ENCODE measurements at places on chromosomes 13 and 19.

GRCh38 chr19:31804668-31805067 is 455.4 kb upstream of the TSHZ3 start:
- DNase-seq: no peak

- no peak for DNase-seq
These were observed 178.0 kb upstream of the MIR17HG start for GRCh38 chr13:91169321-91170050.

GRCh38 chr19:4570916-4571304 is 11.4 kb upstream of the SEMA6B start:
- DNase-seq: no peak

DNA sequence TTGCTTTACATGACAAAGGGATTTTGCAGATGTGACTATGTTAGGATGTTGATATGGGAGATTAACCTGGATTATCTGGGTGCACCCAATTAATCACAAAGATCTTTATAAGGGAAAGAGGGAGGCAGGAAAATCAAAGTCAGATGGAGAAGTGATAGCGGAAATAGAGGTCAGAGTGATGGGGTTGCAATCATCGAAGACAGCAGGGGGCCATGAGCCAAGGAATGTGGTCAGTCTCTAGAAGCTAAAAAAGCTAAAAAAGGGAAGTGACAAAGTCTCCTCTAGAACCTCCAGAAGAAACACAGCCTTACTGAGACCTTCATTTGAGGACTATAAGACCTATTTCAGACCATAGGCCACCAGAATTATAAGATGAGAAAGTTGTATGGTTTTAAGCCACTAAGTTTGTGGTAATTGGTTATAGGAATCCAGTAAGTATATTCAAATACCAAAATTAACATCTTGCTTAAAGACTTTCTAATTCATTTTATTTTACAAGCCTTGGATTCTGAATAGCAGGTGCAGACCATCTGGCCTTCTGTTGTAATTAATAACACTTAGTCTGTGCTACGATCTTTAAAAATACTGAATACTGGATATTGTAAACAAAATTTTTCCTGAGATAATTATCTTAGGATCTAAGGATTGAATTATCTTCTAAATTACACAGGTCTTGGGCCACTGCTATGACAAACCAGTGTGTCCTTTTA is 493.4 kb upstream of the PCDH20 start:
- no peak for DNase-seq

DNA sequence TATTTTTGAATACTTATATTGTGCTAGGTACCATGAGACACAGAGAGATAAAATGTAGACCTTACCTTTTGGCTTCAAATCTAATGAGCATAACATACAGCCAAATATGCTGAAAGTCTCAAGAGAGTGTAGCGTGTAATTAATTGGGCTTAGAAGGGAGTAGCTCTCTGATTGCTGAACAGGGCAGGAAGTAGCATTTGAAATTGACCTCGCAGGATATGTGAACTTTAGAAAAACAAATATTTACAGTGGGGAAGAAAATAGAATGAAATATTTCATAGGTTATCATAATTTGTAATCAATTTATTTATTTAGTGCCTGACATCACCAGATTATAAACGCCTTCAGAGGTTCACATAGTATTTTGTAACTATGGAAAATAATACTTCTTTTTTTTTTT is 327.1 kb downstream of the RFC3 start:
- DNase-seq: no peak

DNA sequence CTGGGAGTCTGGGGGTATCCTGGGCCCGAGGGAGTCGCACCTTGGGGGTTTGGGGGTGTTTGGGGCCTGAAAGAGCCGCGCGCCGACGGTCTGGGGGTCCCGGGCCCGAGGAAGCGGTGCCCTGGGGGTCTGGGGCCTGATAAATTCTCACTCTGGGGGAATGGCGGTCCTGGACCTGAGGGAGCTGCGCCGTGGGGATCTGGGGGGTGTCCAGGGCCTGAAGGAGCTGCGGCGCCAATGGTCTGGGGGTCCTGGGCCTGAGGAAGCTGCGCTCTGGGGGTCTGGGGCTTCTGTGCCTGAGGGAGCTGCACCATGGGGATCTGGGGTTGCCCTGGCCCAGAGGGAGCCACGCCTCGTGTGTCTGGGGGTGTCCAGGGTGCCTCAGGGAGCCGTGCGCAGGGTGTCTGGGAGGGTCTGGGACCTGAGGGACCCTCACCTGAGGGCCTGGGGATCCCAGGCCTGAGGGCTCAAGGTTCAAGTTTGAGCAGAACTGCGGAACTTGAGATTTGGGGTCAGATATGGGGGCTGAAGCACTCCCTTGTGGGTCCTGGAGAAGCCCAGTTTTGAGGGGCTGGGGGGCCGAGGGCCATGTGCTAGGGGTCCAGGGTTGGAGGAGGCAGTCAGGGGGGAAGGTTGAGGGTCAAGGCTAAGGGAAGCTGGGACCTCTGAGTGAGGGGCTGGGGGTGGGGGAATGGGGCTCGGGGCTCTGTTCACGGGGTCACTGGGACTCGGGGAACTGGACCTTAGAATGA is 1.1 kb downstream of the HDGFL2 start:
- no peak for DNase-seq

DNA sequence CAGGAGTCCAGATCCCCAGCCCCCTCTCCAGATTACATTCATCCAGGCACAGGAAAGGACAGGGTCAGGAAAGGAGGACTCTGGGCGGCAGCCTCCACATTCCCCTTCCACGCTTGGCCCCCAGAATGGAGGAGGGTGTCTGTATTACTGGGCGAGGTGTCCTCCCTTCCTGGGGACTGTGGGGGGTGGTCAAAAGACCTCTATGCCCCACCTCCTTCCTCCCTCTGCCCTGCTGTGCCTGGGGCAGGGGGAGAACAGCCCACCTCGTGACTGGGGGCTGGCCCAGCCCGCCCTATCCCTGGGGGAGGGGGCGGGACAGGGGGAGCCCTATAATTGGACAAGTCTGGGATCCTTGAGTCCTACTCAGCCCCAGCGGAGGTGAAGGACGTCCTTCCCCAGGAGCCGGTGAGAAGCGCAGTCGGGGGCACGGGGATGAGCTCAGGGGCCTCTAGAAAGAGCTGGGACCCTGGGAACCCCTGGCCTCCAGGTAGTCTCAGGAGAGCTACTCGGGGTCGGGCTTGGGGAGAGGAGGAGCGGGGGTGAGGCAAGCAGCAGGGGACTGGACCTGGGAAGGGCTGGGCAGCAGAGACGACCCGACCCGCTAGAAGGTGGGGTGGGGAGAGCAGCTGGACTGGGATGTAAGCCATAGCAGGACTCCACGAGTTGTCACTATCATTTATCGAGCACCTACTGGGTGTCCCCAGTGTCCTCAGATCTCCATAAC is at the start of gene APOE:
APOE (plus strand) TSS at position 360 of the 724 bp plus-strand sequence. CDS start 829 bp downstream, outside the sequence.
- no peak for DNase-seq

- no peak for DNase-seq
These were observed 20.4 kb downstream of the RBM26 start for GRCh38 chr13:79385694-79386093.

GRCh38 chr13:27379694-27380641 is 44.5 kb upstream of the GTF3A start:
- no peak for DNase-seq

GRCh38 chr13:50910485-50910805 is 854 bp downstream of the RNASEH2B start:
- DNase-seq: no peak

GRCh38 chr19:53962887-53963431 is at the start of gene CACNG8:
Gene CACNG8 (plus strand): TSS chr19:53962937.
- no peak for DNase-seq

DNA sequence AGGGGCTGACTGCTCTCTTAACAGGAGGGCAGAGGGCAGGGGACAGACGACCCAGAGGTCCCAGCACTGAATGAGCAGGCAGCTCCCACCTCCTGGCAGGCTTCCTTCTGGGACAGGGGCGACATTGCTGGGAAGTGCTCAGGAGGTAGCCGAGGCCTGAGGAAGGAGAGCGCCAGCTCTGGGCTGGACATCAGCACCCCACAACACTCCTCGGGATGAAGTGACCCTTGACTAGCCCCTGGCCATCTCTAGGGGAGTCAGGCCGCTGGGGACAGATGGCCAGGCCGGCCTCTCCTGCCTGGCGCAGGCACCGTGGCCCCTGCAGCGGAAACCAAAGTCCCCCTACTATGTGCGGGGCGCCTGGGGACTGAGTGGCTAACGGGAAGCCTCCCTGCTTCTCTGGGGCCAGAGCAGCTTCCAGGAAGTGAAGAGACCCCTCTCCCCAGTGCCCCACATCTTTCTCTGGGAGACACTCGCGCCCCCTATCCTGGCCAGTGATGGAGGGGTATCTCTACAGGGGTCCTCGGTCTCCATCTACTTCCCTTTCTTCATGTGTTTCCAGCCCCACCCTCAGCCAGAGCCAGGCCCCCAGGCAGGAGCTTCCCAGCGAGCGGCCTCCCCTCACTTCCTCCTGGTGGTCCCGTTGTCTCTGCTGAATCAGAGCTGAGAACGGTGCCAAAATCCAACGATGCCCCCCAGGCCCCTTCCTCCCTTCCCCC is 10.1 kb downstream of the PRR36 start:
- no peak for DNase-seq

GRCh38 chr19:48450863-48451262 is 4.5 kb upstream of the KCNJ14 start:
- DNase-seq: no peak

DNA sequence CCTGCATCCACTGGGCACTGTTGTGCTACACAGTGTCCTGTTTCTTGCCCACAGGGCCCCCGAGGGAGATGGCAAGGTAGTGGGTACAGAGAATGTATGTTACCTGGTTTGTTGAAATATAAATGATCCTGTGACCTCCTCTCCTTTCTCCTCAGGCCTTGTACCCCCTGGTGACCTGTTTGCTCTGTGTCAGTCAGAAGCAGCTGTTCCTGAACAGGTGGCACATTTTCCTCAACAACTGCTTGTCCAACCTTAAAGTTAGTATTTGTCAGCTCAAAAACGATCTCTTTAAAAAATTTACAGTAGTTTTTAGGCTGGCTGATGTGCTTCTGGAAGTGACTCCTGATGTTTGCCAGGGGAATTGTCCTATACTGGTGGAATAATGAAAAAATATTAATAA is 105.1 kb downstream of the FRY start:
- no peak for DNase-seq

DNA sequence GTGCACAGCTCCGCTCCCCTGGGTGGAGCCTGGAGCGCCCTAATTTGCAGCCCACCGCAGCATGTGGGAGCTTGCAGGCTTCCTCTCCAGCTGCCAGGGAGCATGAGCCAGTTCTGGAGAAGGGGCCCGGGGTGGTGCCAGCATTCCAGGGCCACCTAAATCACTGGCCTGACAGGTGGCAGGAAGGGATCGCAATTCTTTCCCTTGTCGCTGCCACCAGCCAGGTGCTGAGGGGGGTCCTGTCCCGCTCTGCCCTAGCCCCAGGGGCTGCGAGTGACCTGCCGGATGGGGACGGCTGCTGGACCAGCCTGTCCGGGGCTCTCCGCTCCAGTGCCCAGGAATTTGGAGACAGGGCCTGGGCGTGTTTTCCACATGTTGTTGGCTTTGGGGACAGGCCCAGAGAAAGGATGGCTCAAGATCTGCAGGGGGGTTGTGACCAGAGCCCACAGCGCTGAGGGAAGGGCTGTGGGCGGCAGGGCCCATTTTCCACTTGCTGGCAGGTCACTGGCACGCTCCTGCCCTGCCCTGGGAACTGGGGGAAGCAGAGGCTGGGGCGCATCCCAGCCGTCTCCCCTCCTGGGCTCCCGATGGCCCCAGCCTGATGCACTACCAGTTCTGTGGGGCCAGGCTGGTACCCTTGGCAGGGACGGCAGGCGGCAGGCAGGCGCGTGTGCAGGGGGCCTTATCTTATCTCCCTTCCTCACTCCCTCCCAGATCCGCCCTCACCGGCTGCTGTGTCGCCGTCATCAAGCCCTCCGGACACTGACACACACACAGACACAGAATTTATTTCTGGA is 9.5 kb downstream of the NDUFA11 start:
- no peak for DNase-seq

DNA sequence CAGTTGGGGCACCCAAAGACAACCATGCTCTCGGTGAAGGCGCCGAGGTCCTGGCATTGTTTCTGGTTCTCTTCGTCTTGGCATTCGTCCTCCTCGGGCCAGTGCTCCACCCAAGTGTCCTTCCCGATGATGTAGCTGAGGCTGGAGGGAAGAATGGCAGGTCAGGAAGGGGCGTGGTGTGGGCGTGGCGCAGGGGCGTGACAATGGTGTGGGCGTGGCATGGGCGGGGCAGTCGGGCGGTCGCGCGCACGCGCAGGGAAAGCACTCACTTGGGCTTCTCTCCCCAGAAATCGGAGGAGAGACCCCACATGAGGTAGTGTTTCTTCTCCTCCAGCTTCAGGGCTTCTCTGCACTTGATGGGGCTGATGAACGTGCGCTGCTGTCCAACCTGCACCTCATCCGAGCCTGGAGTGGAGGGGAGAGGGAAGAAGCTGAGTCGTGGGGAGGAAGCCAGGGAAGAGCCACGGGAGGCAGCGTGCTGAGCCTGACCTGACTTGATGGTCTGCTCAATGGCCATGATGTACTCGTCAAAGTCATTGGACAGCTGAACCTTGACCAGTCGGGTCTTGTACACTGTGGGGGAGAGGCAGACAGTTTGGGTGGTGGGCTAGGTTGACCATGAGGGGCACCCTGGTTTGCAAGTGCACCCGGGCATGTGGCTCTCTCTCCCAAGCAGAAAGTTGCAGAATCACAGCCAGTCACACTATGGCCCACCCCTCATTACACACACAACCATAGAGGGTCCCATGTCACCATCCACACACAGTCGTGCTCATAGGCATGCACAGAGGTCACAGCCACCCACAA is 8.1 kb upstream of the TNFSF14 start:
- no peak for DNase-seq

- no peak for DNase-seq
These were observed 147.2 kb downstream of the MIPEP start for GRCh38 chr13:23741879-23742510.

DNA sequence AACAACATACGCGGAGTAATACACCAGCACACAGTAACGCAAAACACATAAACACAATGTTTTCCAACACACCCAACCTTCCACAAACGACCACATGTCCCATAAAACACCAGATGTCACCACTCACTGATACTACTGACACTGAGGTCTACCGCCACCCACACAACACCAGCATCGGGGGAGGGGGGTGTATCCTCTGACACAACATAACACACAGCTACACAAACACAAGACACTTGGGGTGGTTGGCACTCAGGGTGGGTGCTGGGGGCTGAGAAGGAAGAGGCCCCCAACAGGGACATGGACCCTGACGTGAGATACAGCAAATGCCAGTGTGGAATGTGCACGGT is 1.5 kb upstream of the KCNN4 start:
- no peak for DNase-seq
